AG09309 (cell line): ENCODE measurements at places on chromosomes 12 and 14.

GRCh38 chr12:70275045-70275444 lies 31.8 kb downstream of the CNOT2 start:
- DNase-seq = no peak

GRCh38 chr12:89825591-89826449 lies 117.2 kb upstream of the ATP2B1 start:
- DNase-seq = no peak

GRCh38 chr14:68813318-68813838 lies 20.5 kb upstream of the ZFP36L1 start:
- no peak for DNase-seq

DNA sequence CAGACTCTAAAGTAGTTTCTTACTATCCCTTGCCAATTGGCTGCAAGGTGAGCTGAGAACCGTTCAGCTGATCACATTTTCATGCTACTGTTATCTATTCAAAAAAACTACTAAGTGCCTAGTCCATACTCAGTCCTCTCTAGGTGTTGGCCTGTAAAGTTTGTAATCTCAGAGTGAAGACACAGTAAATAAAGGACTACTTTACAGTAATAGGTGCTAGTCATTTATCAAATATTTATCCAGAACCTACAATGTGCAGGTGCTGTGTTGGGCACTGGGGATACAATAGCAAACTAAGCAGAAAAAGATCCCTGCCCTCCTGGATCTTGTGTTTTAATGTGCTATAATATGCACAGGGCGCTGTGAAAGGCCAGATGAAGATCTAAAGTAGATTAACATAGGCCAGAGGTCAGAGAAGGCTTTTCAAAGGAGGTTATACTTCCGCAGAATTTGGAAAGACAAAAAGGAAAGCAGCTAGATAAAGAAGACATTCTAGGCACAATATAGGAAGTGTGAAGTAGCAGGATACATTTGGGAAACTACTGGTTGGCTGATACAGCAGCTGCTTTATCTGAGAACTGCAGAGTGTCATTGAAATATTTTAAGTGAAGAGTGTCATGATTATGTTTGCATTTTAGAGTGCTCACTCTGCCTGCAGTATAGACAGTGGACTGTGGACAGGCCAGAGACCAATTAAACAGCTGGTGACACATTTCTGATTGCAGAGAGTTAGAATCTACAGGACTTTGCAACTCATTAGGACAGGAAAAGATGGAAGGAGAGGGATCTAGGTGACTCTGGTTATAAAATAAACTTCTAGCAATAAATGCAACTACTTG lies 8.0 kb upstream of the ACTR10 start:
- no peak for DNase-seq

DNA sequence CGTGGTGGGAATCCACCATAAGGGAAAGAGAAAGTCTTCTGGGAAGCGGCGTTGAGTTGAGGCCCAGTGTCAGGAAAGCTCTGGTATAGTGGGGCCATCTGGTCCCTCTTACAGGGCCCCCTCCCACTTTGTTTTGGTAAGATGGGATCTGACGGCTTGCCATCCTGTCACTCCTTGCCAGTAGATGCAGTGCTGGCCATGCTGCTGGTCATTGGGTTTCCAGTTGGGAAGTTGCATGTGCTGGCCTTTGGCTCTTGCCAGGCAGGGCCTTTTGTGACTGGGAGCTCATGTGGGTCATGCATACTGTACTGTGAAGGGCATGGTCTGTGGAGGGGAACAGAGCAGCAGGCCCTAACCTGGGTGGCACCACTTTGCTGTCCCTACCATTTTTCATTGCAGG lies 3.8 kb downstream of the TRAF3 start:
- DNase-seq = no peak
